Stimulated activated naive CD4-positive, alpha-beta T cell (primary cell): ENCODE measurements at places on chromosomes 1 and 21.

- no peak for DNase-seq
These were observed 477.5 kb upstream of the DAB1 start for GRCh38 chr1:57901208-57901919.

DNA sequence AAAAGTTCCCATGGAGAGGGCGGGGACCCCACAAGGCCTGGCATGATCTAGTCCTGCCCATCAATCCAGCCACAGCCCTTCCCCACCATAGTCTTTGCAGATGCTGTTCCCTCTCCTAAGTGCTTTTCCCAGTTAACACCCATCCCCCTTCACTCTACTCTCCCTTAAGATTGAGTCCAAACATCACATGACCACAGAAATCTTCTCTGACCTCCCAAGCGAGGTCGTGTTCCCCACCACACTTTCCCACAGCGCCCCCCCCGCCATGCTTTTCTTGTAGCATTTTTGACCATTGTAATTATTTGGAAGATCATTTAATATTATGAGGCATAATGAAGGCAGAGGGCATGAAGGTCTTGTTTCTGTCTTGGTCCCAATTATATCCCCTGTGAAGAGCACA is 4.3 kb upstream of the HSPG2 start:
- DNase-seq: no peak

DNA sequence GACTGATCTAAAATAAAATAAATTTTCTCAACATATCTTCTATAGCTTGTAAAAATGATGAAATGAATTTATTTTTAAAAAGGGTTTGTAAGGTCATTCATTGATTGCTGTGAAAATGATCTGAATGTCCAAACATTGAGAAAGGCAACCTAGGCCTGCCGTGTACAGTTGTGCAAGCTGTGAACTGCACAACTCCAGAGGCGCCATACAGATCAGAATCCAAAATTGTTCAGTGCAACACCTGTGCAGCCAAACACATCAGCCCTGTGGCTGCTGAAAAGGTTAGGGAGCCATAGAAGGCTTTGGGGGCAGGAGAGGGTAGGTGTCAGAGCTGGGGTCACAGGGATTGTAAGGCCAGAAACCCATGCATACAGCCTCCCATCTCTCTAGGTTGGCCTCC is 9.9 kb upstream of the ZC3H12A start:
- no peak for DNase-seq

DNA sequence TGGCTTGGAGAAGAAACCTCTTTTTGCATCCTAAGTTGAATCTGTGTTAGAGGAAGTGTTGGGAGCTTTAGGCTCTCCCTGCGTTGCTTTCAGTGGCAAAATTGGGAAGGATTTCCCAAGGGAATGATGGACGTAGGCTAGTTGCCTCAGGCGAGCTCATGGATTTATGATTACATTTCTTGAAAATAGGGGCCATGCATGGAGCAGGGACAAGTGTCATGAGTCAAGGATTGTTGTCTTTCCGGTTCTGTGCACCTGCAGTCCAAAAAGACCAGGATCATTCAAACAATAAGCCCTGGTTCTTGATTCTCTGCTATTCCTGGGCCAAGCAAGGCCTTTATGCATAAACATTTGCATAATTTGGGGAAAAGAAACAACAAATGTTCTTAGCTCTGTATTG is 7.1 kb downstream of the MAN1C1 start:
- DNase-seq: no peak

DNA sequence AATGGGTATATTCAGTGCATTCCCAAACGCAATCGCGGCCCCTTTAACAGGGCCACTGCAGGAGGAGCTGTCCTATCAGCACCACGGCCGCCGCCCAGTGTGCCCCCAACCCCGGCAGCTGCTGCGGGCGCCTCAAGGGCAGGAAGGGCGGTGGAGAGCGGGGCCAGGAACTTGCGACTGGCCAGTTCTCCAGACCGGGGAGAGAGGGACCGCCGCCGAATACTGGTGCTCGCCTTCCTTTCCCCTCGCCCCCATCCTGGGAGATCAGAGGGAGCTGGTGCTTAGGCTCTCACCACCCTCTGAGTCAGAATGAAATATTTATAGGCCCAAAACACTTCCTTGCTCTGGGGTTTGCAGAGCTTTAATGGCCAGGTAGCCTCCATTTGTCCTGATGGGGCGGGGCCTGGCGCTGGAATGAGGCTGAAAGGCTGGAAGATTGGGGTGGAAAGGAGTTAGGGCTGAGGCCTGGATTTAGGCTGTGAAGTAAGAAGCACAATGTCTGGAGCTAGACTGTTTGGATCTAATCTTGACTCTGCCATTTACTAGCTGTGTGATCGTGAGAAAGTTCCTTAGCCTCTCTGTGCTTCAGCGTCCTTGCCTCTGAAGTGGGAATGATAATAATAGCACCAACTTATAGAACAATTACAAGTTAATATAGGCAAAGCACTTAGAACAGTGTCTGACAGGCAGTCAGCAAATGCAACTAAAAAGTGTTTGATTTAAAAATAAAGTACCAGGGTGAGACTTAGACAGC is 75.5 kb downstream of the NAV1 start:
- no peak for DNase-seq

- DNase-seq: no peak
These were observed 23.8 kb downstream of the GLMN start for GRCh38 chr1:92274939-92275338.
